Activated T-helper 2 cell treated with anti-CD3 and anti-CD28 coated beads, Interferon-gamma antibody, Interleukin-2, Interleukin-4, amounts not matched to agents 10 μg/mL and 5 μg/mL and 100 μg/mL, durations not matched to agents 14 hours and 24 hours and 36 hours (primary cell): ENCODE measurements at places on chromosomes 13 and 19.
A peak's percentile ranks its signal among the peaks of the same experiment; 100 is the strongest.

DNA sequence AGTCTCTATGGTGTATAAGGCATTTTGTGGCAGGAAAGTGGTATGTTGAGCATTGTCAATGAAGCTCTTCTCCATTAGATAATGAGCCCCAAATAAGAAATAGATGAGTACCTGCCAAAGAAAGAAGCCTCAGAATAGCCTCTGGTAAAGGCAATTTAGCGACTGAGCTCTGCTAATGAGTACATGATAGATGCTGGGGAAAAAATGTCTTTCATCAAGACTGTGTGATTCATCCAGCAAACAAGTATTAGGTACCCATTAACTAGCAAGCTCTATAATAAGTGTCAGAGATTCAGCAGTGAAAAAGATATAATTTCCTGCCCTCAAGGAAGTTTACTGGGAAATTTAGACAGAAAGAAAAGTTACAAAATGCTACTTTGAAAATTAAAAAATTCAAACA lies 294.6 kb downstream of the ITGBL1 start:
- no peaks in the 10 kb centered on the region for H3K4me1 ChIP-seq
- H3K27me3 ChIP-seq = no peaks in the 10 kb centered on the region
- H3K27ac ChIP-seq = no peak overlapping the region
- no peak for DNase-seq

GRCh38 chr13:39955560-39955959 lies 300.1 kb downstream of the COG6 start:
- no peak overlapping the region for H3K27ac ChIP-seq
- H3K4me3 ChIP-seq = no peak overlapping the region
- no peaks in the 10 kb centered on the region for H3K36me3 ChIP-seq
- DNase-seq = no peak
- no peaks in the 10 kb centered on the region for H3K27me3 ChIP-seq

GRCh38 chr19:33830264-33830663 lies 33.6 kb downstream of the KCTD15 start:
- no peak overlapping the region for H3K27ac ChIP-seq
- H3K4me3 ChIP-seq = no peak overlapping the region
- DNase-seq = no peak
- no peaks in the 10 kb centered on the region for H3K36me3 ChIP-seq
- H3K27me3 ChIP-seq = peaks cover 6% of the 10 kb centered on the region
- H3K4me1 ChIP-seq = no peaks in the 10 kb centered on the region

GRCh38 chr19:16571283-16571682 lies 932 bp downstream of the SLC35E1 start:
- no peak for DNase-seq
- peak overlapping the region; percentile 91 for H3K4me3 ChIP-seq
- H3K36me3 ChIP-seq = peaks cover 76% of the 10 kb centered on the region
- H3K4me1 ChIP-seq = peaks cover 46% of the 10 kb centered on the region
- peak overlapping the region; percentile 76 for H3K27ac ChIP-seq

DNA sequence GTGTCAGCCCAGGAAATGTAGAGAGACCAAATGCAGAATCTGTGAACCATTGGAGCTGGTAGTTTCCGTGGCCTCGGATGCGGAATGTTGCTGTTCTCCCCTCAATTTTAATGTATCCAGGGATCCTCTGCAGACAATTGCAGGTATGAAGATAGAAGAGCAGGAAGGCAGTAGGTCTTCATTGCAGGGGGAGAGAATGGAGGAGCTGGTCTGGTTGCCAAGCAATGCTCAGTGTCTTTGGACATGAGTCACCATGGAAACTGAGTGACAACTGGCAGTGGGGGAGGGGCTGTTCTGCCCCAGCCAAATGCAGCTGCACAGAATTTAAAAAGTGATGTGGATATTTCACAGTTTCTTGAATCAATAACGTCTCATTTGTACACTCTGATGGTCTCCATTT lies 56.1 kb upstream of the ZNF835 start:
- H3K27me3 ChIP-seq = no peaks in the 10 kb centered on the region
- DNase-seq = no peak
- H3K36me3 ChIP-seq = peaks cover 3% of the 10 kb centered on the region
- H3K27ac ChIP-seq = no peak overlapping the region
- no peak overlapping the region for H3K4me3 ChIP-seq

DNA sequence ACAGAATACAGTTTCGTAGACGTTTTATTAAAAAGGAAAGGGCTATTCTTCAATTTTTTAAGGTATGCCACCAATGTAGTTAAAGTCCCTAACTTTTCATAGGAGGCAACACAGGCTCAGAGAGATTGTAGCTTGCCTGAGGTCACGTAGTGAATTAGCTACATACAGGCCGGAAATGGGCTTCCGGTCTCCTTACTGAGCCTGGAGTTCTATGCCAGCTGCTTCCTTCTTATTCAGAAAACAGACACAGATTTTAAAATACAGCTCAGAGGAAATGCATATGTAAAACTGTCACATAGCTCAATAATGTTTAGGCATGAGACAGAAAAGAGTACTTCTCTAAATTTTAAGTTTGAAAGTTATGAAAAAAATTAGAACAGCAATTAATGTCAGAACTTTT lies 85.4 kb upstream of the TUBA3C start:
- no peak for DNase-seq
- no peak overlapping the region for H3K4me3 ChIP-seq
- H3K4me1 ChIP-seq = no peaks in the 10 kb centered on the region
- H3K36me3 ChIP-seq = no peaks in the 10 kb centered on the region

- H3K4me3 ChIP-seq = no peak overlapping the region
- no peaks in the 10 kb centered on the region for H3K27me3 ChIP-seq
- no peak for DNase-seq
- no peaks in the 10 kb centered on the region for H3K4me1 ChIP-seq
Observed at GRCh38 chr13:35219021-35219420, 257.5 kb downstream of the MAB21L1 start.

DNA sequence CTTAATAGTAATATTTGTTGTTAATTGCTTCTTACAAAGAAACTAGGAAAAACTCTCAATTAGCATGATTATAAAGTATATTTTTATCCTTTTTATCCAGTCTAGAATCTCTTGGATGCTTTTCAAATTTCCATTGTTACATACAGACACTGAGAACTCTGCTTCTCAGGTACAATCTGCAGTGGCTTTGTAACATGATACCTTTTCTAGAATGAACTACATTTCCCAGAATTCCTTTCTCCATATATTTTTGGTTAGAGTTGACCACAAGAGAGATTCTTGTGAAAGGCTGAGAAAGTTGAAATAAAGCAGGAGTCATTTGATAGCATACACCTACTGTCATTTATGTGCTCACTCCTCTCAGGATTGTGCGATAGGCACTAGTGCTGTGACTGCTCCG lies 148.6 kb downstream of the SLITRK6 start:
- H3K4me3 ChIP-seq = no peak overlapping the region
- H3K27ac ChIP-seq = no peak overlapping the region
- no peaks in the 10 kb centered on the region for H3K36me3 ChIP-seq
- no peaks in the 10 kb centered on the region for H3K4me1 ChIP-seq
- DNase-seq = no peak
- no peaks in the 10 kb centered on the region for H3K27me3 ChIP-seq

DNA sequence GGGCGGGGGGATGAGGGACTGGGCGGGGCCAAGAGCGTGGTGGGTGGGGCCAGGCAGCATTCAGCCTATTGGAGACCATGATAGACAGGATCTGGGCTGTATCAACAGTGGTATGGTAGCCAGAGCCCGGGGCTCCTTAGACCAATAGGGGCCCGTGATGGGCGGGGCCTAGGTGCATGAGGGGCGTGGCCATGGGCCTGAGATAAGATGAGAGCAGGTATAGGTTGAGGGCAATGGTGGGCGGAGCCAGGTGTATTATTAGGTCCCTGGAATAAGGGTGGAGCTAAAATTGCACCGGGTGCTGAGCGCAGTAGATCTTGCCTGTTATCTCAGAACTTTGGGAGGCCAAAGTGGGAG lies 5.3 kb downstream of the ABCA7 start:
- no peak overlapping the region for H3K4me3 ChIP-seq
- H3K27ac ChIP-seq = no peak overlapping the region
- no peaks in the 10 kb centered on the region for H3K27me3 ChIP-seq
- peaks cover 3% of the 10 kb centered on the region for H3K36me3 ChIP-seq

- H3K27me3 ChIP-seq = no peaks in the 10 kb centered on the region
- no peak overlapping the region for H3K27ac ChIP-seq
- peaks cover 11% of the 10 kb centered on the region for H3K4me1 ChIP-seq
- H3K4me3 ChIP-seq = no peak overlapping the region
- DNase-seq = no peak
Observed at GRCh38 chr13:95117092-95117491, 184.2 kb downstream of the ABCC4 start.

GRCh38 chr13:111482126-111482525 lies 161.7 kb downstream of the TEX29 start:
- no peak overlapping the region for H3K27ac ChIP-seq
- H3K4me1 ChIP-seq = no peaks in the 10 kb centered on the region
- H3K27me3 ChIP-seq = no peaks in the 10 kb centered on the region
- H3K4me3 ChIP-seq = no peak overlapping the region
- no peak for DNase-seq

- H3K4me3 ChIP-seq = no peak overlapping the region
- H3K27me3 ChIP-seq = no peaks in the 10 kb centered on the region
- no peak overlapping the region for H3K27ac ChIP-seq
- DNase-seq = no peak
- peaks cover 76% of the 10 kb centered on the region for H3K36me3 ChIP-seq
Observed at GRCh38 chr13:46035066-46035465, 17.5 kb downstream of the ZC3H13 start.

GRCh38 chr13:93859716-93860115 lies 619.8 kb downstream of the DCT start:
- no peaks in the 10 kb centered on the region for H3K27me3 ChIP-seq
- H3K4me3 ChIP-seq = no peak overlapping the region
- H3K36me3 ChIP-seq = no peaks in the 10 kb centered on the region
- no peak overlapping the region for H3K27ac ChIP-seq
- H3K4me1 ChIP-seq = no peaks in the 10 kb centered on the region
- no peak for DNase-seq

DNA sequence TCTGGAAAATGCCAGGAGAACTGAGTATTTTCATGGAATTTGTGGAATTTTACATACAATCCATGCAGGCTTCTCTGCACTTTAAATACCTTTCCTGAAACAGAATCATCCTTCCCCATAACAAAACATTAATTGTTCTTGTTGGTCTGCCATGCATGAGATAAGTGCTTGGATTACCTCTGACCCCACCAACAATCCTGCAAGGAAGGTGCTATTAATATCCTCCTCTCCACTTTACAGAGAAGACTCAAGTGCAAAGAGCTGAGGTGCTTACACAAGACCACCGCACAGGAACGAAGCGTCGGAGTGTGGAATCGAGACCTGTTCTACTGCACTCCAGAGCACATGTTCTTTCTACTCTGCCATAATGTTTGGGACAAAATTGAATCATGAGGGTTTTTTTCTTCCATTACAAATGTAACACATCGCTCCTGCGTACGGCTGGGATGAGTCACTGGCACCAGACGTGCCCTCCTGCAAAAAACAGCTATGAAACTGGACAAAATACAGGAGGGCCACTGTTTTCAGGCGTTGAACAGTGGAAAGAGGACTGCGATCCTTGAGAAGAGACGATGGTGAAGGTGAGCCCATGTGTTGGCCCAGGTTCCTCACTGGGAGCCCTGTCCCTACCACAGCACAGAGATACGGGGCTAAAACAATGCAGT lies 12.9 kb upstream of the LRRC4B start:
- H3K4me3 ChIP-seq = no peak overlapping the region
- no peaks in the 10 kb centered on the region for H3K4me1 ChIP-seq
- peaks cover 3% of the 10 kb centered on the region for H3K27me3 ChIP-seq
- H3K36me3 ChIP-seq = no peaks in the 10 kb centered on the region

DNA sequence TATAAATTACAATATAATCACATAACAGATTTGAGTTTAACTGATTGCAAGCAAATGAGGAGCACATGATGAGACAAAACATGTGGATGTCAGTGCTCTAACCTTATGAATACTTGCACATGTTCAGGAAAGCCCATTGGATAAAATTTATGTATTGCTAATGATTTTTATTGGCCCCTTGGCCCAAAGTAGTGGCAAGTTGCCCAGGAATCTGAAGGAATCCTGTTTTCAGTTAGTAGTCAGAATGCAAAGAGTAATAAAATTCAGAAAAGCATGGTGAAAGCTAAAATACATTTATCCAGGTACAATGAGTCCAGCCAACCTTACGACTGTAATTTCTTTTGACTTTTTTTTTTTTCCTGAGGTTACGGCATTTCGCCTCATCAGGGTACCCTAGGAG lies 1539.4 kb downstream of the EFNB2 start:
- H3K27ac ChIP-seq = no peak overlapping the region
- H3K4me3 ChIP-seq = no peak overlapping the region
- H3K27me3 ChIP-seq = no peaks in the 10 kb centered on the region
- no peaks in the 10 kb centered on the region for H3K36me3 ChIP-seq

DNA sequence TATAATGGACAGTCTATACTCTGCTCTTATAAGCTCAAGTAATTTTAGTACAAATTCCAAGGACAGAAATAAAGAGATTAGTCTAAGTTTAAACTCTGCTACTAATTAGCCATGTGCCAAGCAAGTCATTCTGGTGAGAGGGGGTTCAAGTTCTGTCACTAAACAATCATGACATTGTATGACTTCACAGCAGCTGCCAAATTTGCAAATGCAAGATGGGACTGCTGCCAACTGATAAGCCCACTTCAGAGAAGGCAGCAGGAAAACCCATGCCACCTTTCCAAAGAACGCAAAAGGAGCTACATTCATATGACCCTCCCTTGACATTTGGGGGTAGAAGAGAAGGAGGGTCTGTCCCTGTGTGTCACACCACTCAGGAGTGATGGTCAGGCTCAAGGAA lies 60.7 kb upstream of the RFXAP start:
- H3K36me3 ChIP-seq = no peaks in the 10 kb centered on the region
- H3K4me3 ChIP-seq = no peak overlapping the region
- H3K27ac ChIP-seq = no peak overlapping the region
- H3K4me1 ChIP-seq = no peaks in the 10 kb centered on the region
- peaks cover 2% of the 10 kb centered on the region for H3K27me3 ChIP-seq
- no peak for DNase-seq

DNA sequence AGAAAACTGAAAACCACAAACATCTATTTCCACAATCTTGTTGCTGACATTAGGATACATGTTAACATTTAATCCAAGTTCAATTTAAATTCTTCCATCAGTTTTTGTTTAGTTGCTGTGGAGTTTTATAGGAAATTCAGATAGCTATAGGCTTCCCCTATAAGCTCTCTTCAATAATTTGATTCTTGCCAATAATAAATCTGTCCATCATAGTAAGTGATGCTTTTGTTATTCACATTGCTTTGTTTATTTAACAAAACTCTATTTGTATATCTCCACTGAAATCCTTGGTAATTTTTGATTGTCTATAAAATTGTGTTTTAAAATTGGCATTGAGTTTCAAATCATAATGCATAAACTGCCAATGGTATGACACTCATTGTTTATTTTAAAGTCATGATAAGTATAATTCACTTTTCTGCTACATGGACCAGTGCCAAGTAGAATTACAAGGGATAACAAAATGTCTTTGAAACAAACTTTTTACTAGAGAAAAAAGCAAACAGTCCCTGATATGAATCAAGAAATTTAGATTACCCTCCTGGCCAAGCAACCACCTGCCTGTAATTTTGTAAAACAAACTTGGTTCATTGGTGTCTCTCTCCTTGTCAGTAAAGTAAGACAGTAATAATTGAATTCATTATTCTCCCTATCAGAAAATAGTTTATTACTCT lies 577.3 kb upstream of the GPC6 start:
- DNase-seq = no peak
- no peaks in the 10 kb centered on the region for H3K4me1 ChIP-seq
- H3K4me3 ChIP-seq = no peak overlapping the region
- H3K27me3 ChIP-seq = no peaks in the 10 kb centered on the region
- no peak overlapping the region for H3K27ac ChIP-seq
